ENCODE measurements at places on chromosomes 7 and 10.

- no peak for DNase-seq
These were observed 5.1 kb upstream of the HOXA11 start for GRCh38 chr7:27189997-27190748.

DNA sequence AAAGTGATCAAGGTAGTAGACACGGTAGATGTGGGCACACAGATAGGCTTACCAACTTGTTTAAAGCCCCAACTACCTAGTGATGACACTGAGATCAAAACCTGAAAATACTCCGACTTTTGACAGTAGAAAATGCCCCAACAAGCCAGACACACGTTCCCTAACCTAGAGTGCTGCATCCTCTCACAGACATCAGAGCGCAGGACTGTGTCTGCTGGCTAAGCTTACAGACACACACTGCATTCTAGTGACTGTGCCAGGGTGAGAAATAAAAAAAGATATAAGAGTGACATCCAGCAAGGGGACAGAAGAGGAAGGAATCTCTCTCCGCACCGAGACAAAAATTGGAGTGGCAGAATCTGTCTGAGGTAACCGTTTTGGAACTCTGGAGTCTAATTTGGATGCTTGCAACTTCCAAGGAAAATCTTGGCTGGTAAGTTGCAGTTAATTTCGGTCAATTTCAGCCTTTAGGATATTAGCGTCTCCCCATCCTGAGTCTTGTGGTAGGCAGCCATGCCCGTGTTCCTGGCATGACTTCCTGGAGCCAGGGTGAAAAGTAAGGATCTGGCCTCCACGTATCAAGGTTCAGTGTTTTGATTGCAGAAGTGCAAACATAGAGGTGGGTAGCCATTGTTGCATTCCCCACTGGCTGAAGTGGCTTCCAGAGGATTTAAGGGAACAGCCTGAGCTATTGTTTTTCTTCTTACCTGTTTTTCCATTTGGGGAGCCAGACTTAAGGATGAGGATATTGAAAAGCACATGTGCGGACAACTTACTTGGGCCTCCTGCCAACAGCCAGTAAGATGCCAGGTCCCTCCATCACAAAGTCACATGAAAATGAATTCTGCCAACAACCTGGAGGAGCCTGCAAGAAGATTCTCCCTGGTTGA lies 124.1 kb downstream of the SMURF1 start:
- no peak for DNase-seq

DNA sequence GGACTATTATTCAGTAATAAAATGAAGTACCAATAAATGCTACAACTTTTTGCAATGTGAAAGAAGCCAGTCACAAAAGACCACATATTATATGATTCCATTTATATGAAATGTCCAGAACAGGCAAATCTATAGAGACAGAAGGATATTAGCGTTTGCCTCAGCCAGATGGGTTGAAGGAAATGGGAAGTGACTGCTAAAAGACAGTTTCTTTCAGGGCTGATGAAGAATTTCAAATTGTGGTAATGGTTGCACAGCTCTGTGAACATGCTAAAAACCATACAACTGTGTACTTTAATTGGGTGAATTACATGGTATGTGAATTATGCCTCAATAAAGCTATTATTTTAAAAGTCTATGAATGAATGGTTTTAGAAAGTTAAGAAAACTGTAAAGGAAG lies 23.9 kb upstream of the REEP3 start:
- DNase-seq = no peak

DNA sequence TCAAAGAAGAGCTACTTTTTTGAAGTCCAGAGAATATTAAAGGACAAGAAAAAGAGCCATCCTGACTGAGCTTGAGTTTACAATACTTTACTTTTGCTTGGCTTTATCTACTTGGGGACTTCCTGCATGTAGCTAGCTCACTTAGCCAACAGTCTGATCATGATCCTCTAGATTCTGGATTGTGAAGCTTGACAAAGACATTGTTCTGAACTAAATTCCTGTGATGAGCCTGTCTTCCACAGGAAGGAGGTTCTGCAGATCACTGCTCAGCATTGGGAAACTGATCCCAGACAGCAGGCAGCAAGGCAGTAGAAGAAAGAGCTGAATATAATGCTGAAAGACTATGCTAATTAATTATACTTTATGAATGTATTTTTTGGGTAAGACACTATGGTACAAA lies 296.4 kb downstream of the DGKB start:
- no peak for DNase-seq

DNA sequence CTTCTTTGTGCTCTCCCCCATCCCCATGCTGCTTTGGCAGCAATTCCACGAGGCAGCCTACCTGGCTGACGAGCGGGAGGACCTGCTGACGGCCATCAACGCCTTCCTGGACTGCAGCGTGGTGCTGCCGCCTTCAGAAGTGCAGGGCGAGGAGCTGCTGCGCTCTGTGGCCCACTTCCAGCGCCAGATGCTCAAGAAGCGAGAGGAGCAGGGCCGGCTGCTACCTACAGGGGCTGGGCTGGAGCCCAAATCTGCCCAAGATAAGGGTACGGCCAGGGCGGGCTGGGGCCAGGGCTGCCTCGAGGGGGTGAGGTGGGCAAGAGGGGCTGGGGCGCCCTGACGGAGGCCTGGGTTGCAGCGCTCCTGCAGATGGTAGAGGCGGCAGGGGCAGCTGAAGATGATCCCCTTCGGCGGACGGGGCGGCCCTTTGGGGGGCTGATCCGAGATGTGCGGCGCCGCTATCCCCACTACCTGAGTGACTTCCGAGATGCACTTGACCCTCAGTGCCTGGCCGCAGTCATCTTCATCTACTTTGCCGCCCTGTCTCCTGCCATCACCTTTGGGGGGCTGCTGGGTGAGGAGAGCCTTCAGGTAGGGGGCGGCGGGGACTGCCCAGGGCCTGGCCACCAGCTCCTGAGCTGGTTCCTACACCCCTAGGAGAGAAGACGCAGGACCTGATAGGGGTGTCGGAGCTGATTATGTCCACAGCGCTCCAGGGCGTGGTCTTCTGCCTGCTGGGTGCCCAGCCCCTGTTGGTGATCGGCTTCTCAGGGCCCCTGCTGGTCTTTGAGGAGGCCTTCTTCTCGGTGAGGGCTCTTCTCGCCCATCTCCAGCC lies 9.4 kb downstream of the FASTK start:
- no peak for DNase-seq

GRCh38 chr7:151320263-151320845 lies 21.3 kb upstream of the NUB1 start:
- DNase-seq = no peak

- no peak for DNase-seq
These were observed 22.6 kb downstream of the UNCX start for GRCh38 chr7:1255080-1255816.

GRCh38 chr7:87318741-87319140 lies 26.7 kb upstream of the CROT start:
- no peak for DNase-seq

- DNase-seq = no peak
These were observed 3.2 kb upstream of the PAX2 start for GRCh38 chr10:100742076-100742771.

- no peak for DNase-seq
These were observed 42.2 kb upstream of the HSPB1 start for GRCh38 chr7:76260171-76260703.

- DNase-seq = no peak
These were observed 68.8 kb upstream of the GRB10 start for GRCh38 chr7:50851451-50851850.

- DNase-seq = no peak
These were observed 95.2 kb upstream of the DNAAF5 start for GRCh38 chr7:631291-631711.

DNA sequence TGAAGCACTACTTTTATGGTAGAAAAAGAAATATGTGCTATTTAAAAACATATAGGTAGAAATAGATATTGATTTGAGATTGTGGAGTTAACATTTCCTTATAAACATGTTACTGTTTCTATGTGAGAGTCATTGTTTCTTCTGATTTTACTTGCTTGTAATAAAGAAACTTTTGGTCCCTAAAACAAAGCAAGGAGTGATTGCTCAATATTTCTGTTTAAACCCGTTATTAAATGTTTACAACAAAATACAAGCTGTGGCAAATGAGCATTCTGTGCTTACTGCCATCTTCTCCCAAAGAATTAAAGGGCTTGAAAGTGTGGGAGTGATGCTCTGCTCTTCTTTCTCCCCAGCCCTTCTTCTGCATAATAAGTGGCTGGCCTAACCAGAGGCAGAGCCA lies 22.7 kb upstream of the CBLL1 start:
- DNase-seq = no peak

DNA sequence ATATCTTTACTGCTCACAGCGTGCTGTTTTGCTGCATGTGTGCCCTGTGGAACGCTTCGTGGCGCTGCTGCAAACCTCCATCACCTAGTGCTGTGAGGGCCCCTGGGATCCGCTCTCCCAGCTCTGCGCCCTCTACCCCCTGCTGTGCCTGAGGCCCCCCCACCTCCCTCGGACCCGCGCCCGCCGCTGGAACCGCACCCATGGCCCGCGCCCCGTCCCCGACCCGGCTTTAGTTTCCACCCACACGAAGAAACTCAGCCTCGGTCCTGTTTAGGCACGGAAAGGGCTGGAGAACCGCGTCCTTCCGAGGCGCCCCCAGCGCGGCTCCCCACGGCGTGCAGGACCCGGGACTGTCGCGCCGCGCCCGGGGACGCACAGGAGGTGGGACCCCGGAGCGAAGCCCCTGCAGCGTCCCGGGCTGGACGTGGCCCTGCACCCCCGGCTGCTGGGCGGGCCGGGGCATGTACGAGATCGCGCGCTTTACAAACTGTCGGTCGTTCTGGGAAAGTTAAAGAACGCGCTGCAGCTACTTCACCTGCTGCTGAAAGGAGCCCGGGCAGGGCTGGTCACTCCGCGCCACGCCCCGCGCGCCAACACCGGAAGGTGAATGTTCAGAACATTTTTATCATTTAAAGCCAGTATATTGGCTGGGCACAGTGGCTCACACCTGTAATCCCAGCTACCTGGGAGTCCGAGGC lies 54.3 kb downstream of the BMS1 start:
- no peak for DNase-seq

GRCh38 chr10:110356628-110357245 lies 52.0 kb upstream of the SMNDC1 start:
- DNase-seq = no peak

- DNase-seq = peak; percentile 15
These were observed 162.0 kb downstream of the SEMA3E start for GRCh38 chr7:83486957-83487356.

GRCh38 chr10:85139124-85139523 lies 810.7 kb downstream of the CCSER2 start:
- DNase-seq = no peak

DNA sequence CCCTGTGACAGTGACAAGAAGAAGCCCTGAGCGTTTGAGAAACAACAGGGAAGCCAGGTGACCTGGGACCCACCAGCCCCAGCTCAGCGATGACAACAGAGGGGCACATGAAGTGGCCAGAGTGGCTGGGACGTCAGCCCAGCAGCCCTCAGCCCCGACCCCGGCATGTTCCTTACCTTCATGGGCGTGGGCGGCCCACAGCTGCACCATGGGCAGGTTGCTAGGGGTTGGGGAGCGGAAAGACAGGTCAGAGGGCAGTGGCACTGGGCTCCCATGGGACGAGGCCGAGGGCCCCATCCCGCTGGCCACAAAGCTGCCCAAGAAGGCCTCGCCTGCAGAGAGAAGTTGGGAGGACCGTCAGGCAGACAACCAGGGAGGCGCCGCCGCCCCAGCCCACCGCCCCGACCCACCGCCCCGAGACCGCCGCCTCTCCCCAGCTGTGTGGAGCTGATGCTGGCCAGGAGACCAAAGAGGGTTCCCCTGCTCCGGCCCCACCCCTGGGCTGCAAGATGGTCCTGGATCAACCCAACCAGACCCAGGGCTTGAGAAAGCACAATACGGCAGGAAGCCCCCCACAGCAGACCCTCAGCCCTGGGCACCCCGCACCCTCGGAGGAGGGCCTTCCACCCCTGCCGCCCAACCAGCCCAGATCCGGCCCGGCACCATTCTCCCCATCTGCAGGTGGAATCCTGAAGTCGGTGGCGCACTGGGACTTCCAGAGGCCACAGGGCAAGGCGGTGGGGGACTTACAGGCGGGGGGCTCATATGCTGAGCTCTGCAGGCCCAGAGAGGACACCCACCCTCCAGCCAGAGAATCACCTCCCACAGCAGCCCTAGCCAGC lies 29.1 kb downstream of the TNRC18 start:
- no peak for DNase-seq

- no peak for DNase-seq
These were observed 100.7 kb downstream of the CDK6 start for GRCh38 chr7:92735707-92736106.

DNA sequence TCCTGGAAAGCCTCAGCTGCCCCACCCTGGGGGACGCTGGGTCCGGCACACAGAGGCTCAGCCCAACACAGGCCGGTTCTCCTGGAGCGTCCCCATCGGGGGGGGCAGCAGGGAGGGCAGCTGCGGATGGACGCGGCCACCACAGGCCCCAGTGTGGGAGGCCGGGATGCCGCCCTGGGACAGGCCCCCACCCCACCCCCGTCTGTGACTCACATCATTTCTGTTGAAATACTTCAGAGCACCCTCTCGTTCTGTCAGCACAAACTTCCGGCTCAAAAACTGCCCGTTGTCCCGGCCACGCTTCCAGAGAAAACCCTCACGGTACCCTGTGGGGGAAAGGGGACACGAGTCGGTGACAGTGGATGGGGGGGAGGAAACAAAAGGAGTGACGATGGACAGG lies 28.5 kb downstream of the GET4 start:
- no peak for DNase-seq

GRCh38 chr10:71454347-71454746 lies 57.6 kb downstream of the CDH23 start:
- no peak for DNase-seq

- no peak for DNase-seq
These were observed 142.7 kb downstream of the ELFN1 start for GRCh38 chr7:1812509-1813393.

- no peak for DNase-seq
These were observed 99.9 kb upstream of the CTBP2 start for GRCh38 chr10:125260260-125260659.

DNA sequence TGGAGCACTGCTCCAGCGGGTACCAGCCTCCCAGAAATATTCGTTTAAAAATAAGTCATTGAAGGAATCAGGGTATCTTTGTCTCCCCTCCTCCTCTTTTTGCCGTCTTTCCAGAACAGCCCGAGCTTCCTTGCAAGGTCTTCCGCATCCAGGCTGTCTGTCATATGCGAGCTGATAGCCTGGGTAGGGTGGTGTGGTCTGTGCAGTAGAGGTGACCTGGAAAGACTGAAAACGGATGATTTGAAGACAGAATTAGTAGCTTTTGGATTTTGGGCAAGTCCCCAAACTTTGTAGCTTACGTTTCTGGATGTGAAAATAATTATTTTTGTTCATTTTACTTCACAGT lies 480 bp downstream of the VPS50 start:
- no peak for DNase-seq

DNA sequence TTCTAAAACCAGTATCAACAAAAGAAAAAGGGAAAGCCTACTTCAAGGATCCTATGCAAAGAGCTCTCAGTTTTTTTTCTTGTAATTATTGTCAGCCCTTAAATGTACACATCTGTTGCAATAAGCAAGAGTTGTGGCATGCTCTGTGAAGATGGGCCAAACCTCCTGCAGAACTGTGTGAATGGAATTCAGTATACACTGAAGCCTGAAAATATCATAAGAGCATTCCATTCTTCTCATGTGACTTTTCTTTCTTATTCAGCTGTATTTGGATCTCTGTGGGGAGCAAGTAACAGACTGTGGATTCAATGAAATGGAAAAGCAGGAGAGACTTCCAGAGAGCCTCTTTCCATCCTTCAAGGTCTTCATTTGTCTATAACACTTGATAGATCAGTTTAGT lies 130.7 kb downstream of the SAMD9 start:
- no peak for DNase-seq

All from NCI-H2029 treated with DMSO at 0.1 percent for 48 hours (cell line).